ENCODE measurements at places on chromosomes 7 and 10.

DNA sequence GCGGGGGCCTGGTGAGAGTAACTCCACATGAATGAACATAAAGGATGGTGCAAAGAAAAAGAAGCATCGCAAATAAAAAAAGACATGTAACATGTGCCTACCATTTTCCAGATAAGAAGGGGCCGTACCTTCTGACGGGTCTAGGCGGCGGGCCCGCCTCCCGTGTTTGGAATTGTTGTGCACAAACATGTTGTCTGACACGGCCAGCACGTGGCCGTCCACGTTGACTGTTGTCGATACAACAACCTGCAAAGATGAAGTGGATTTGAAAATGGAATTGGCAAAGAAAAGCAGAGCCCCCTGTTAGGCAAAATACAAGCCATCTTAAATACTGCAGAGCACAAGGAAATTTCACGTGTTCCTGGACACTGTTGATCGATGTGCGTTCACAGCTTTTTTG is 90.7 kb downstream of the EBF3 start:
- H3K4me3 ChIP-seq = no peak overlapping the region
- no peaks in the 10 kb centered on the region for H3K36me3 ChIP-seq
- no peaks in the 10 kb centered on the region for H3K4me1 ChIP-seq
- DNase-seq = no peak

DNA sequence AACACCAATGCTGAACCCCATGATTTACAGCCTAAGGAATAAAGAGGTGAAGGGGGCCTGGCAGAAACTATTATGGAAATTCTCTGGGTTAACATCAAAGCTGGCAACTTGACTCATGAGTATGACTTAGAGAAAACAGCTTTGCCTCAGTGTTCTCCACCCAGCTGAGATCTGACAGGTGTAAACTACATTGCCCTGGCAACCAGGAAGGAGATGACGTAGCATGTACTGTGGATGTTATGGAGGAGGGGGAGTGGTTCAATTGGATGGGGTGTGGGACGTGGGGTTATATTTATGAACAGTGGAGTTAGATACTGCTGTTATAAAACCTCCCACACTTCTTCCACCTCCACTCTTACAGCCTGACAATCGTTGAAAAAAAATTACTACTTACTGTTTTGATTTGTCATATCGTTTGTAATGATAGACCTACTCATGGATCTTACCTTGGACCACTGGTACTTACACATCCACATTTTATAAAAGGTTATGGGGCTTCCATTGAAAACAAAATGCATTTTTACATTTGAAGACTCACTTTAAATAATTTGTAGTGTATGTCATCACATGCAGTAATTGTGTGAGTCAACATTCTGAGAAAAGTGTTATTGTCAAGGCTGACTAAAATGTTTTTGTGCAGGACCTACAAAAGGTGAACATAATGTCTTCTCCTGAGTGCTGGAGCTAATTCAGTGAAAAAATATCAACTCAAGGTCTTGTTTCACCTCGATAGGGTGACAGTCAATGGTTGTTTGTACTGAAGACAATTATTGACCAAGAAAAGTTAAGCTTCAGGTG is 6.4 kb downstream of the OR2F1 start:
- no peaks in the 10 kb centered on the region for H3K4me1 ChIP-seq
- H3K27ac ChIP-seq = no peak overlapping the region
- H3K4me3 ChIP-seq = no peak overlapping the region
- peaks cover 7% of the 10 kb centered on the region for H3K27me3 ChIP-seq

DNA sequence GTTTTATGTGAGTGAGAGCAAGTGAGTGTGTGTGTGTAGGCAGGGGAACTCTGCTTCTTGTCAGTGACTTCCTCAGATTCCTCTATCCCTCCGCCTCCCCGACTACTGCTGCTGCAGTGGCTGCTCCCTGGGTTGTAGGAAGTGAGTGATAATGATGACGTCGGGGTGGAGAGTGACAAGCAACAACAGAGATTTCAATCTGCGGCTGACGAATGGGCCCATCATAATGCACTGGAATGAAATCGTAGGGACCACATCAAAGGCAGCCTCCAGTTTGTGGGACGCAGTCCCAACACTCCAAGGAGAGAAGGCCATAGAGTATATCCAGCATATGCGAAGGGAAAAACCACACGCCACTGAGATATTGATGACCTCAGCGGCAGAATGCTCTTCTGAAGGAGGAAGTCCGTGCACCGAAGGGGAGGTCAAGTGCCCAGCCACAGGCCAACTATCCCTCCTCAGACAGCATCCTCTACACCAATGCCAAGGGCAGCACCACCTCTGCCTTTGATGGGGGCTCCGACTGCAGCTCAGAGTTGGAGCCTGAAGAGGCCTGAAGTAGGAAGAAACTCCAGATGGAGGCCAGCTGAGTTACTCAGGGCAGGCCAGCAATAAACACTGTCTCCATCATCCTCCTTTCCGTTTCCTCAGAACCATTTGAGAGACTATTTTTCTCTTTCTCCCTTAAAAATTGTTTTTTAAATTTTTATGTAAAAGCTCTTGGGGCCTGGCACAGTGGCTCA is 11.3 kb upstream of the STMP1 start:
- no peaks in the 10 kb centered on the region for H3K4me1 ChIP-seq
- no peak overlapping the region for H3K27ac ChIP-seq
- no peaks in the 10 kb centered on the region for H3K27me3 ChIP-seq
- H3K36me3 ChIP-seq = peaks cover 19% of the 10 kb centered on the region
- no peak overlapping the region for H3K4me3 ChIP-seq
- DNase-seq = no peak

GRCh38 chr10:121695731-121696464 is 97.7 kb upstream of the FGFR2 start:
- no peak overlapping the region for H3K4me3 ChIP-seq
- H3K4me1 ChIP-seq = no peaks in the 10 kb centered on the region
- H3K27me3 ChIP-seq = no peaks in the 10 kb centered on the region

GRCh38 chr7:30789334-30789711 is 18.1 kb downstream of the MINDY4 start:
- H3K4me3 ChIP-seq = no peak overlapping the region
- no peak for DNase-seq
- H3K4me1 ChIP-seq = no peaks in the 10 kb centered on the region
- no peaks in the 10 kb centered on the region for H3K36me3 ChIP-seq

DNA sequence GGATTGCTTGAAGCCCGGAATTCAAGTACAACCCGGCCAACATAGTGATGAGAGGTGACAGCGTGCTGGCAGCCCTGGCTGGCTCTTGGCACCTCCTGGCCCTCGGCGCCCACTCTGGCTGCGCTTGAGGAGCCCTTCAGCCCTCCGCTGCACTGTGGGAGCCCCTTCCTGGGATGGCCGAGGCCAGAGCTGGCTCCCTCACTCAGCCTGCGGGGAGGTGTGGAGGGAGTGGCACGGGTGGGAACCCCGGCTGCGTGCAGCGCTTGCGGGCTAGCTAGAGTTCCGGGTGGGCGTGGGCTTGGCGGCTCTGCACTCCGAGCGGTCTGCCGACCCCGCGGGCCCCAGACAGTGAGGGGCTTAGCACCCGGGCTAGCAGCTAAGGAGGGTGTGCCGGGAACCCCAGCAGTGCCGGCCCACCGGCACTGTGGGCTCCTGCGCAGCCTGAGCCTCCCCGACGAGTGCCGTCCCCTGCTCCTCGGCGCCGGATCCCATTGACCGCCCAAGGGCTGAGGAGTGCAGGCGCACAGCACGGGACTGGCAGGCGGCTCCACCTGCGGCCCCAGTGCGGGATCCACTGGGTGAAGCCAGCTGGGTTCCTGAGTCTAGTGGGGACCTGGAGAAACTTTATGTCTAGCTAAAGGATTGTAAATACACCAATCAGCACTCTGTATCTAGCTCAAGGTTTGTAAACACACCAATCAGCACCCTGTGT is 12.1 kb upstream of the RNF216 start:
- no peaks in the 10 kb centered on the region for H3K27me3 ChIP-seq
- H3K4me1 ChIP-seq = peaks cover 5% of the 10 kb centered on the region
- H3K27ac ChIP-seq = no peak overlapping the region
- no peak for DNase-seq
- no peaks in the 10 kb centered on the region for H3K36me3 ChIP-seq

DNA sequence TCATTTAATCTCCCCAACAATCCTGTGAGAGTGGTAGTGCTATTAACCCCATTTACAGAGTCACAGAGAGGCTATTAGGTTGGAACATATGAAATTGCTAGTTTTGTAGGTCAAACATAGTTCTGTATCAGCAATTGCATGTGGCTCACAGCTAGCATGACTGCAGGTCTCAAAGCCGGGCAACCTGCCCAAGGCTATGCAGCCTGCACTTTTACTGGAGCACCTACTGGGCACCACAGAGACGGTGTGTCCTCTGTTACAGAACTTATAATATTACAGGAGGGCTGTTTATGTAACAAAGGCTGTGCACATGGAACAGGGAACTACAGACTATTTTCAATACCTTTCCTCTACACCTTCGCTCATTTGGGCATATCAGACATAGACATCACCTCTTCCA is 355.8 kb downstream of the RPS24 start:
- H3K36me3 ChIP-seq = no peaks in the 10 kb centered on the region
- DNase-seq = no peak
- no peaks in the 10 kb centered on the region for H3K4me1 ChIP-seq
- H3K27ac ChIP-seq = no peak overlapping the region

DNA sequence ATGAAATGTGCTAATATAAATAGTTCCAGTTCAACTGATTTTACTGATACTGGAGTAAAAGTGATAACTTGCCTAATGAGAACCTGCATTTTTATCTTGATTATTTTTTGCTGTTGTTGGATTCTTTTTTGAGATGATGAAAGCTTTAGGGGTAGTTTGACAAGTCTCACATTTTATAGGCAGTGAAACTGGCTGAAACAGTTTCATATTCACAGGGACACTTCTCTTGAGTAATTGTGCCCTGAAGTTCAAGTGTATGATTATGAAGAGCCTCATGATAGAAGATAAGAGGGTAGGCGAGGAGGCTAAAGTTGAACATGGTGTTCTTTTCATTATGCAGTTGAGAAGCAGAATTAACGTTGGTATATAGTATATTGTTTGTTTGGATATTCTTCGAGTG is 5.1 kb downstream of the AUTS2 start:
- H3K4me1 ChIP-seq = peaks cover 4% of the 10 kb centered on the region
- H3K27me3 ChIP-seq = peaks cover 25% of the 10 kb centered on the region
- DNase-seq = no peak
- H3K36me3 ChIP-seq = no peaks in the 10 kb centered on the region
- H3K4me3 ChIP-seq = no peak overlapping the region
- H3K27ac ChIP-seq = no peak overlapping the region

GRCh38 chr10:119362122-119362521 is 154.8 kb downstream of the GRK5 start:
- no peaks in the 10 kb centered on the region for H3K27me3 ChIP-seq
- no peak overlapping the region for H3K4me3 ChIP-seq
- no peak for DNase-seq
- peaks cover 19% of the 10 kb centered on the region for H3K4me1 ChIP-seq
- H3K36me3 ChIP-seq = peaks cover 20% of the 10 kb centered on the region
- no peak overlapping the region for H3K27ac ChIP-seq

DNA sequence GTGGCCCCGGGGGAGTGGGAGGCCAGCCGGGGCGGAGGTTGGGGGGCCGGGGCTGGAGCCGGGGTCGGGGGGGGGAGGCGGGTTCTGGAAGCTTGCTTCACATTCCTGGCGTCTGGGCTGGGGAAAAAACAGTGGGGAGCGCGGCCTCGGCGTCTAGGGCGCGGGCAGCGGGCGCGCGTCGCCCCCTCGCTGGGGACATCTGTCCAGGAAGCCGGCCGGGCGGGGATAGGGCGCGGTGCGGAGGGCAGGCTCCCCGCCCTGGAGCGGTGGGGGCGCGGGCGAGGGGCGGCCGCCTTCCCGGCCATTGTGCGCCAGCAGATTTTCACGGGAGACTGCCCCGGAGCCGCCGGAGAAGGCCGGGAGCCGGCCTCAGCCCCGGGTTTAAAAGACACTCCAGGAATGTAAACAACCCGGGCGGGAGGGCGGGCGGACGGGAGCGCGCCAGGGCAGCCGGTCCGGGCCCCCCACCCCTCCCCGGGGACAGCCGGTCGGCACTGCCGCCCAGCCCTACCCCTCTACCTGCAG is 1.4 kb downstream of the ZMIZ1 start:
- peak overlapping the region; percentile 86 for H3K4me3 ChIP-seq
- no peak overlapping the region for H3K27ac ChIP-seq
- no peaks in the 10 kb centered on the region for H3K36me3 ChIP-seq
- DNase-seq = no peak
- peaks cover 17% of the 10 kb centered on the region for H3K4me1 ChIP-seq

- H3K4me1 ChIP-seq = no peaks in the 10 kb centered on the region
- DNase-seq = no peak
- peaks cover 4% of the 10 kb centered on the region for H3K27me3 ChIP-seq
- H3K4me3 ChIP-seq = no peak overlapping the region
- H3K36me3 ChIP-seq = no peaks in the 10 kb centered on the region
Measured at GRCh38 chr7:137670222-137671064, 176.3 kb downstream of the DGKI start.

- no peak for DNase-seq
- no peaks in the 10 kb centered on the region for H3K4me1 ChIP-seq
- no peak overlapping the region for H3K27ac ChIP-seq
- no peaks in the 10 kb centered on the region for H3K27me3 ChIP-seq
- no peaks in the 10 kb centered on the region for H3K36me3 ChIP-seq
Measured at GRCh38 chr7:54037873-54038272, 504.3 kb upstream of the VSTM2A start.

- no peak overlapping the region for H3K4me3 ChIP-seq
- no peak overlapping the region for H3K27ac ChIP-seq
- H3K27me3 ChIP-seq = peaks cover 23% of the 10 kb centered on the region
- H3K4me1 ChIP-seq = no peaks in the 10 kb centered on the region
Measured at GRCh38 chr7:26705567-26705966, 158.8 kb downstream of the SKAP2 start.

DNA sequence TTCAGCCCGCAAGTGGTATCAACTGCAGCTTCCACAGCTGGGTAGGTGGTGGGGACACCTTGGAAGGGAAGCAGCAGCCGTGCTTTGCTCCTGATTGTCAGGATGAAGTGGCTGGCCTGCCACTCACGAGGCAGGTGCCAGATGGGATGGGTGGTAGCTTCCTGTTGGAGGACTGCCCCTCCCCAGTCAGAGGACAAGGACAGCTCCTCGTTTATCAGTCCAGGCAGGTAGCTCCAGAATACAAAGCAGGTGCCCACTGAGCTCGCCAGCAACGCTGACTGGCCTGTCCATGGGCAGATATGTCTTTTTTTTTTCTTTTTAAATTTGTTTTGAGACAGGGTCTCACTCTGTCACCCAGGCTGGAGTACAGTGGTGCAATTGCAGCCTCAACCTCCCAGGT is 431.3 kb downstream of the GALNT17 start:
- H3K27ac ChIP-seq = no peak overlapping the region
- H3K4me1 ChIP-seq = no peaks in the 10 kb centered on the region
- no peak overlapping the region for H3K4me3 ChIP-seq
- DNase-seq = no peak
- H3K27me3 ChIP-seq = no peaks in the 10 kb centered on the region

DNA sequence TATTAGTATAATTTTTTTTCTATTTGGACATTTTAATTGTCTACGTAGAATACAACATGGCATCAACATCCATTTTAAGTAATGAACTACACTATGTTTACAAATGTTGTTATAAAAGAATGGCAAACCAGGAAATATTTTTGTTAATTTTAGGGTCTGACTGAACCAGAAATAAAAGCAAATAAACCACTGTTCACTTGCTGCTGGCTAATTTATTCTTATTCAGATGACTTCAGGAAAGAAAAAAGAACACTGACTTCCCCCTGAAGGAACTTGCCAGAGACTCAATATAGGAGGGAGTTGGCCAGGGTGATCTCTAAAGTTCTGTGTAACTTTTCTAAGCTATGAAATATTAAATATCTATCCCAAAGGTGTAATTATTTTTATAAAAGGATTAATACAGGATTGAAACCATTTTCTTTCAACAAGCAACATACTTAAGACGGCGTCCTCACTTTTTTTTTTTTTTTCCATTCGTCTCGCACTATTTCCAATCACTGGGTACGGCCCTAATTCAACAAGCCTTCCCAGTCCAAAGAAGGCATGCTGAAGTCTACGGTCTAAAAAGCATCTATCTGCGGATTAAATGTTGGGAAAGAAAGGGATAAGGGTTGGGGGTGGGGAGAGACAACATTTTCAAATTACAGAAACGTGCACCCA is 1.2 kb downstream of the USP6NL start:
- no peaks in the 10 kb centered on the region for H3K36me3 ChIP-seq
- peaks cover 13% of the 10 kb centered on the region for H3K4me1 ChIP-seq
- H3K4me3 ChIP-seq = peak overlapping the region; percentile 71
